G401 (cell line): ENCODE measurements at places on chromosomes 6 and 20. TPM values are rescaled to one million over a fixed set of nuclear protein-coding genes. Genes with fewer than 3 reads are reported as not detected.

The MCM8 gene
- 12.2 and 27.0 TPM in 2 replicates for total RNA-seq

The PBOV1 gene
- total RNA-seq, result not detected in 2 replicates

The CALHM4 gene
- not detected in 2 replicates for total RNA-seq

The POM121L2 gene
- not detected in 2 replicates for total RNA-seq

The ABT1 gene
- 43.8 and 44.4 TPM in 2 replicates for total RNA-seq

The CGA gene
- total RNA-seq, result not detected in 2 replicates

DNA sequence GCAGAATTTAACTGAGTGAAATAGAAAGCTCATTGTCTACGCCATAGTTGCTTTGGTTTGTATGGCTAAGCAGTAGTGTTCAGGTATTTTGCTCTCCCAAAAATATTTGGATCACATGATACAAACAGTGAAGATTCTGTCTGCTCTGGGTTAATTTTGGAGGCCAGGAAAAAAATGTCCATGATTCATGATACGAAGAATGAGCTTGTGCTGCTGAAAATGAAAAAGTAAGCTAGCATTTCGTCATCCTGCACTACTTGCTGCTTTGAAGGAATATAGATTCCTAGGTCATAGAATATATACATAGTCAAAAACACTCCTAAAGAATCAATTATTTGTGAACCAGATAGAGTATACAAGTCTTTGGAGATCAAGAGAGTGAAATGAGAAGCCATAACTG is 8.3 kb downstream of the WRNIP1 start:
- DNase-seq, result no peak

DNA sequence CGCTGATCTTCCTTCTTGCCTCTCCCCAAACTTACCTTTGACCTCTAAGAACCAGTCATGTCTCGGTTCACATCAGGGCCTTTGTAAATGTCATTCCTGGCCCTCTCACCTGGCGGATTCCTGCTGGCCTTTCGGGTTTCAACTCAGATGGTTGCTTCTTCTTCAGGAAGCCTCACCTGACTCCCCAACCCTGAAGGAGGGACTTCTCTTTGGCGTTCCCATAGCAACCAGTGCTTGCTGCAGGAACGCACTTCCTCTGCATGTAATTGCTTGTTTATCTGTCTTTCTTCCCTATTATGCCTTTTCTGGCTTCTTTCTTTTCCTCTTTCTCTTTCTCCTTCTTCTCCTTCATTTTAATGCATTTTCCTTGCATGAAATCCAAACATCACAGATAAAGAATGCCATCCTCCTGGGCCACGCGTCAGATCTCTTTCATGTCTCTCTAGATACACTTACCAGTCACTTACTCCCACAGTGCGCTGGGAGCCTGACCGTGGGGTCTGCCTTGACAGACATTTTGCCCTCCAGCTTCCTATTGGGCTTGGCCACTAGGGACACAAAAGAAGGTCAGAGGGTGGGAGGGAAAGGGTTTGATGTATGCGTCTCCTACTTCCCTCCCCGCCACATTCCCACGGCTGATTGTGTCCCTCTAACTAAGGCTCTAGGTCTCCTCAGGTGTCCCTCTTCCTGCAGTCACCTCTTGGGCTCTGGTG is 295.7 kb upstream of the TSHZ2 start:
- DNase-seq, result no peak

- no peak for DNase-seq
Measured at GRCh38 chr6:88823998-88824397, 139.4 kb downstream of the RNGTT start.

GRCh38 chr20:37426106-37426505 is 80.2 kb downstream of the SRC start:
- DNase-seq, result no peak

DNA sequence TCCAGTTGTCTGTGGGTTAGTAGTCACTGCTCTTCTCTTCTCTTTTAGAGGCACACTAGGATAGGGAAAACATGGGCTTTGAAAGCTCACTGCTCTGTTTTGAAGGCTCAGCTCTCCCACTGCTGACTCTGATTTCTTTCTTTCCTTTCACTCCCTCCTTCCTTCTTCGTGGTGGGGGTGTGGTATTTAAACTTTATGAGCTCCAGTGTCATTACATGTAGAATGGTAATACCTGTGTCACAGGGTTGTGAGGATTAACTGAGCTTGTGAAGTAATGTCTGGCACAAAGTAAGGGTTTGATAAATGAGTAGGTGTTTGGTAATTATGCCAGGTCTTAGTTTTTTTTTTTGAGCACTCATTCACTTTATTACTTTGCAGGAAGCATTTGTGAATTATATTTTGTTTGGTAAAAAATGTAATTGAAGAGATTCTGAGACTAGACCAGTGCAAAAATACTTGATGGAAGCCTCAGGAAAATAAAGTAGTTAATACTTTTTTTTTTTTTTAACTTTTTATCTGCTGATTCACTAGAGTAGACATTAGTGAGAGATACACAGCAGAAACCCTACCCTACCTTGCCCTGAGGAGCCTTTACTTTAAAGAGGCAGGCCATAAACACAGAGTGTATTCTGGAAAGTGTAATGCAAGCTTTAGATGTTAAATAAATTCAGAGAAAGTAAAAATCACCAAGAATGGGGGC is 17.3 kb downstream of the SMAP1 start:
- peak; percentile 23 for DNase-seq

GRCh38 chr6:2196079-2196679 is 49.2 kb downstream of the GMDS start:
- peak; percentile 56 for DNase-seq

DNA sequence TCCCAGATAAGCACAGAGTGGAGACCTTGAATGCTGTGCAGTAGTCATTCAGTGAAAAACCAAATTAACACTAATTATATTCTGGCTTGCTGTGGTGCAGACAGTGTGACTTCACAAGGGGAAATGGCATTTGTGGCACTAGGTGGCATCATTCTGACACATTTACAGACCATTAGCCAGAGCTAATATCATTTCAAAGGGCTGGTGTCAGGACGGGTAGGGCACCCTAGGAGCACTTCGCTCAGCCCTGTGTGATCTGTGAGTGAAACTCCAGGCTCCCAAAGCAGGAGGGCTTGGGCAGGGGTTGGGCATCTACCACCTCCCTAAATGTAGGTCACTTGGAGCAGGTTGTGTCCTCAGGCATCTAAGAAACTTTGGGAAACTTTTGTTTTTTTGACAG is 555.8 kb downstream of the PKHD1 start:
- DNase-seq, result peak; percentile 6

DNA sequence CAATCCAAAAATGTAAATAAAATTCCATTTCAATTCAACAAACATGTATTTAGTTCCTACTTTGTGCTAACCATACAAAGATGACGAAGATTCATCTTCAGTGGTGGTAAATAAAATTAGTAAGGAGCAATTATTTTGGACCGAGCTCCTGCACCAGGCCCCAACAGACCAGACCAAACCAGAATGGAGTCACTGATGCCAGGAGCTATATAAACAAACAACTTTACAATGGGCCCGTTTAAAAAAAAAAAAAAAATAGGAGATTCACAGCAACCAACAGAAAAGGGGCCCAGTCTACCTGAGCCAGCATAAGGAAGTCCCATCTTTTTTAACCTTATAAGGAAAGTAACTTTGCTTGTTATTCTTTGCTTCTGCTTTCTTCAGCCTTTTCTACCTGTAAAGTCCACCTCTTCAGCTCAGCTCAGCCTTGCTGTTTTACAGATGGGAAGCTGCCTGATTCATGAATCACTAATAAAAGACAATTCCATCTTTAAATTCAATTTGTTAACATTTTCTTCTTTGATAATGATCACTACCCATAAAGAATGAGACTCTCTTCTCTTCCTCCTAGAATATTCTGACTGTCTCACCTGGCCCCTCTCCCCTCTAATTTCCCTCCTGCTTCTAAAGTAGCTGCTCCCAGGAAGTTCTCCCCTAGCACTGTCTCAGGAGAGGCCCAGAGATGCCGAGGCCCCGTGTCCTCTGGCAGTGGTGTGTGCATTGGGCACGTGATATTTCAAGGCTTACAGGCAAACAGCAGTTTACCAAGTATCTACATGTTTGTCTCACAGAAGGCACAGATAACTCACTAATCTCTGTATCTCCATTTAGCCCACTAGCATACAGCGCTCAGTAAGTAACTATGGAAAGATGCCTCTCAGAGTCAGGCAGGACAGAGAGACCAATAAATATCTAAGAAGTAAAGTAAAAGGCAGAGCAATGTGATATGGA is 8.4 kb downstream of the MBOAT1 start:
- DNase-seq, result no peak

GRCh38 chr20:49170714-49171113 is 17.4 kb downstream of the STAU1 start:
- no peak for DNase-seq
